ENCODE measurements at places on chromosomes 6 and 20.
A peak's percentile ranks its signal among the peaks of the same experiment; 100 is the strongest.

DNA sequence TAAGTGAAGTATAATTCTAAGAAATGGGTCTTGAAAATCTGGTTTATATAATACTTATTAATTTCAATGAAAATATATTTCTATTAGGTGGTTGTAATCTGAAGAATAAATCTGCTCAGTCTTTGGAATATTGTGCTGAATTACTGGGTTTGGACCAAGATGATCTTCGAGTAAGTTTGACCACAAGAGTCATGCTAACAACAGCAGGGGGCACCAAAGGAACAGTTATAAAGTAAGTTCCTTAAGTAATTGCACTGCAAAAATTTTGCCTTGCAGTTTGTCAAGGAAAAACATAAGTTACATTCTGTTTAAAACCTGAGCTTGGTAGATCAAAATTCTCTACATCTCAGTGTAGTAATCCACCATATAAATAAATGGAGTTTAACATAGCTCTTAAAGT is 106.0 kb downstream of the MYO6 start:
- DNase-seq: peak; percentile 33

GRCh38 chr6:131400054-131400778 is 172.8 kb upstream of the ARG1 start:
- peak; percentile 90 for DNase-seq

- DNase-seq: no peak
Observed at GRCh38 chr6:133761706-133762105, 127.2 kb upstream of the TCF21 start.

DNA sequence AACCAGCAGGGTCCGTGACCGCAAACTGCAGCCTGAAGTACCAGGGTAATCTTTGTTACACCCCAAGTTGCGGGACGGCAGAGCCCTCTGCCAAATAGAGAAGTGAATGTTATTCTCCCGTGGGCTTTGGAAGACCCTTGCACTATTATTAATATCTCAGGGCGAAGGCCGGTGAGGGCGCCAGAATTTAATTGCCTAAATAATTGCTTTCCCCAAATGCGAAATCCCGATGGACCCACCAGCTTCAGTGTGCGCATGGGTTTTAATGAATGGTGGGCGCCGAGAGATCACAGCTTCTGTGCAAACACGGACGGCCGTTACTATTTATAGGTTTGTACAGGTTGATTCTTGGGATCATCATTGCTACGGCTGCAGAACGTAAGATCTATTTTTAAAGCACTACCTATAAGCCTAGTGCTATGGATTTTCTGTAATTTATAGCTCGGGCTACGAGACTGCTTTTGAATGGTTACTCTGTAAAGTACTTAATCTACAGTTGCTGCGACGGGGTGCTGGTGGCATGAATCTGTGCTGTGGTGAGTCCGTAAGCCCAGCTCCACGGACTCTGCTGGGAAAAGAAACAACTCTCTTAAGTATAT is 15.2 kb upstream of the PHACTR3 start:
- no peak for DNase-seq

- DNase-seq: no peak
Observed at GRCh38 chr20:16240355-16240754, 332.9 kb downstream of the KIF16B start.

- no peak for DNase-seq
Observed at GRCh38 chr6:138682704-138683527, 90.7 kb upstream of the CCDC28A start.

GRCh38 chr20:9597547-9597946 is 83.2 kb downstream of the LAMP5 start:
- DNase-seq: no peak

DNA sequence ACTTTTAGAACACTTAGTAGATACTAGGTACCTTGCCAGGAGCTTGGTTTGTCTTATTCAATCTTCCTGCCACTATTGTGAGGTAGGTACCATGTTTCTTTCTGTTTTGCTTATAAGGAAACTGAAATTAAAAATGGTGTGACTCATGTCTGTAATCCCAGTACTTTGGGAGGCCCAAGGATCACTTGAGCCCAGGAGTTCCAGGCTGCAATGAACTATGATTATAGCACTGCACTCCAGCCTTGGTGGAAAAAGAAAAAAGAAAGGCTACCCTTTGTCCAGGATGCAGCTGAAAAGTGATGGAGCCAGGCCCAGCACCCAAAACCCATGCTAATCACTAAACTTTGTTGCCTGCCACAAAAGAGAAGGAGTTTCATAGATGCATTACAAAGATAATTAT is 34.1 kb upstream of the LAMA4 start:
- no peak for DNase-seq

DNA sequence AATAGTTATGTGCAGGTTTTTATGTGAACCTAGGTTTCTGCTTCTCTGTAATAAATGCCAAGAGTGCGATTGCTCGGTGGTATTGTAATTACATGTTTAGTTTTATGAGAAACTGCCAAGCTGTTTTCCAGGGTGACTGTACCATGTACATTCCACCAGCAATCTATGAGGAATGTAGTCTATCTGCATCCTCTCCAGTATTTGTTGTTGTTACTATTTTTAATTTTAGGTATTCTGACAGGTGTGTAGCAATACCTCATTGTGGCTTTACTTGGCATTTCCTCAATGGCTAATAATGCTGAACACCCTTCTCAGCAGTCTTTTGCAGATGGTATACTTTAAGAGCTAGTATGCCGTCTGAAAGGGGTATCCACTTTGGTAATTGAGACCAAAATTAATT is 142.1 kb downstream of the BMP2 start:
- DNase-seq: no peak

DNA sequence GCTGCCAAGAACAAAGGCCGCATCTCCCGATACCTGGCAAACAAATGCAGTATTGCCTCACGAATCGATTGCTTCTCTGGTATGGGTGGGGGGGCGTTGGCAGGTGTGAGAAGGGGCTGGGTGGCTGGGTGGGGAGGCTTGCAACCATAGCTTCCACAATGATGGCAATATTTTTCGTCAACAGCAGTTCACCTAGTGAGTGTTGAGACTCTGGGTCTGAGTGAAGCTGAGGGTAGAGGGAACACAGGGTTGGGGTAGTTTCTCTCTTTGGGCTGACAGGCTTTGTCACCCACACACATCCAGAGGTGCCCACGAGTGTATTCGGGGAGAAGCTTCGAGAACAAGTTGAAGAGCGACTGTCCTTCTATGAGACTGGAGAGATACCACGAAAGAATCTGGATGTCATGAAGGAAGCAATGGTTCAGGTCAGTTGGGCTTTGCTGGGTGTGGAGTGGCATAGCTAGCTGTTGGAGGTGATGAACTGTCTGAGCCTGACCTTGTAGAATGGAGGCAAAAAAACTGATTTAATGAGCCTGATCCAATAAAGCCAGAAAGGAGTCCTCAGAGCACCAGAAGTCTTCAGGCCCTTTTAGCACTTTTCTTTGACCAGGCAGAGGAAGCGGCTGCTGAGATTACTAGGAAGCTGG is 4.2 kb downstream of the NOP56 start:
- DNase-seq: no peak

DNA sequence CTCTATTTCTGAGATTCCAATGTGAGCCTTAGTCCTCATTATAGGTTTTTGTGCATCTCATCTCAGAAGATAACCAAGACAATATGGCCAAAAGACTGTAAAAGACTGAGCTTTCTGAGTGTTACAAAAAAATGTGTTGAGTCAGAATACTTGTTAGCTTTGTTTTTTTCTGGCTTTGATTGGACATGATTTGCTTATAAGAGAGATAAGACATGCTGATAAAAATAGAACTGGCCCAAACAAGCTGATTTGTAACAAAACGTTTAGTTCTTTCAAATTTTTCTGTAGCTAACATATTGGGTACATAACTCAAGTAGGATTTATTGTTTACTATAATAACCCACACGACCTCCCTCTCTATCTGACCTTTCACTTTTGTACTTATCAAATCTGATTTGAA is 32.9 kb downstream of the FILIP1 start:
- DNase-seq: no peak

- DNase-seq: no peak
Observed at GRCh38 chr6:14053811-14054210, 63.8 kb upstream of the CD83 start.

- no peak for DNase-seq
Observed at GRCh38 chr6:168537540-168537884, 96.5 kb downstream of the SMOC2 start.

GRCh38 chr6:121868206-121868605 is 432.8 kb downstream of the GJA1 start:
- DNase-seq: no peak

Data from skeletal muscle cell (primary cell).